Muscle of arm (tissue), 14 donors: ENCODE measurements at places on chromosomes 5 and 9.

DNA sequence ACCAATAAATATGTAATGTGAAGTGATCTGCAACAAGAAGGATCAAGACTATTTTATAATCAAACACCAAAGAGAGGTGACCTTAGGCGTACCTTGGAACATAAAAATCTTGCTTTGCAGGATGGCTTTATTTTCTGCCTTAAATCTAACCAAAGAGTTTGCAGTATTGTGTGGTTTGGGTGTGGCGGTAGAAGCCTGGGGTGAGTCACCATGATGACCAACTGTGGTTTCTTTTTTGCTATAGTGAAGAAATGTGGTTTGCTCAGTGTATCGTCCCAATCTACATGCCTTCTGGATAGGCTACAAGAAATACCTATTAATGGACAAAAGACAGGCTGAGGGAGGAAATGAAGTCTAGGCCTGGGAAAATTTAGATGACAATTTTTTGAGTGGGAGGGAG is 5.1 kb upstream of the CAST start:
- DNase-seq, result no peak

- no peak for DNase-seq
These were observed 46.5 kb downstream of the PPP1R2B start for GRCh38 chr5:156896546-156896945.

- DNase-seq, result peak; percentile 80
These were observed 107.0 kb downstream of the TRIO start for GRCh38 chr5:14250084-14250695.

DNA sequence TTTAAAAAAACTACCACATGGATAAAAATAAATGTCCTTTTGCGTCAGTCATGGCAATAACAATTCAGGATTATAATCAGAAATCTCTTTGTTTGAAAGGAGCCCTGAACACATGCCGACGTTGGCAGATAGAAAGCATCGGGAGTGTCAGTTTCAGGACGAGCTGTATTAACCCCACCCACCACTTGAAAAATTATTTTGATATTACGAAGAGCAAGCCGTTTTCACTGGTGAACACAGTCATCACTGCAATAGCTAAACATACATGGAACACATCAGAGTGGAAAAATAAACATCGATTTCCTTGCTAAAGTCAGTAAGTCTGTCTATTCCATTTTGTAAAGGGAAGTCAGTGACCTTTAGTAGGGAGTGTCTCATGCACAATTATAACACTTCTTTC is 266.4 kb upstream of the FBXL7 start:
- no peak for DNase-seq

DNA sequence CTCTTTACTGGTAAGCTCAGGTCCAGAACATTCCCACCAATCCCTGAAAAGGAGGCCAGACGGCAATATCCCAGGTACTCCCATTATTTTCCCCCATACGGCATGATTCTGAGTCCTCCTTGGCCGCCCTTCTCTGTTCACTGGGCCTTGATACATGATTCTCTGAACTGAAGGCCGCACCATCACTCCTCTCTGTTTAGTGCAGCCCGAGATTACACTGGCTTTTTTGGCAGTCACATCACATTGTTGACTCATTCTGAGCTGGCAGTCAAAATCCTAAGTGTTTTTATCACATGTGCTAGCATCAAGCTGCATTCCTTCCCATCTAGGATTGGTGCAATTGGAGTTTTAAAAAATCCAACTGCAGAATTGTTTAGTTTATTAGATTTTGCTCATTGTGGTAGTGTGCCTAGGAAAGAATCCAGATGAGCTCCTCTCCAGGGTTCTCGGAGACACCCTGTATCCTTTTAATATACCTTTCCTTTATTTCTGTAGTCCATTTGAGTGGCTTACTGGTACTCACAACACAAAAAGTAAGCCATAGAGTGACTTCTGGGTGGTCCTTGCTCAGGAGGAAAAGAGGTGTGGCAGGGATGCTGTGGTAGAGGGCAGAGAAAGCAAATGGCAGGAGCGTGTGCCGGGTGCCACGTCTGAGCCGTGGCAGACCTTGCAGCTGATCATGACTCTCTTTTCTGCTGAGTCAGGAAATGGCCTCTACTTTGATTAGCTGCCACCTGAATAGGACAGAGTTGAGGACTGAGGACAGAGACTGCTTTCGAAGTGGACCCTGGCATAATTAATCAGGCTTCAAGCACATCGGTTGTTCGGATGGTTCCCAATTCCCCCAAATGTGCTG is 121.1 kb upstream of the IL12B start:
- peak; percentile 59 for DNase-seq

GRCh38 chr5:139642213-139642612 is 5.9 kb upstream of the CXXC5 start:
- no peak for DNase-seq

DNA sequence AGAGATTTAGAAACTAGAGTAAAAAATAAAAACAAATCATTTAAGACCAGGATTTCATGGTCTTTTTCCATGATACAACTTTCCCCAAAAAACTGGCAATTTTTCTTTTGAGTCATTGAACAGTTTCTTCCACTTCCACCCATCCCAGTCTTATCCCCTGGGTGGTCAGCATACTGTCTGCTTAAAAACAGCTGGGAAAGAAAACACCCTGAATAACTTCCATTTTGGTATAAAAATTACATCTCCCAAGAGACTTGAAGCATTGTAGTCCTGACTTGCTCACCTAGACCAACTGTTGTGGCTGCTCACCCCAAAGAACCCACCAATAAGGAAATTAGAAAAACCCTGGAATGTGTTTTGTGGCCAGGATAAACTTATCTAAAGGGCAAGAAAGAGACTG is 731.3 kb downstream of the NR2F1-AS1 start:
- DNase-seq, result peak; percentile 66

- DNase-seq, result peak; percentile 73
These were observed 93.1 kb downstream of the C9orf152 start for GRCh38 chr9:110114859-110115201.

GRCh38 chr5:168646335-168646734 is 67.2 kb upstream of the PANK3 start:
- no peak for DNase-seq

GRCh38 chr5:176737746-176738636 is 72.4 kb upstream of the UNC5A start:
- DNase-seq, result no peak

DNA sequence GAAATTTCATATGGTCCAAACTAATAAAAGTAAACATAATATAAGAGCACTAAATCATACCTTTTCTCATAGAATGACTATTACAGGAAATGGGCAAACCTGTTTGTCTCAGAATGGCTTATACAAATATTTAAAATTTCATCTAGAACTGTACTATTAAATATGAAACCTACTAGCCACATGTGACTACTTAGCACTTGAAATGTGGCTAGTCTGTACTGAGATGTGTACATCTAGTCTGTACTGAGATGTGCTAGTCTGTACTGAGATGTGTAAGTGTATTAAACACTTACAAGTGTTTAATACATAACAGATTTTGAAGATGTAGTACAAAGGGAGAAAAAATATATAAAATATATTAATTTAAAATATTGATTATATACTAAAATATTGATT is 22.4 kb downstream of the ABITRAM start:
- DNase-seq, result no peak

- no peak for DNase-seq
These were observed 244.3 kb downstream of the CSNK1G3 start for GRCh38 chr5:123756318-123756665.

GRCh38 chr9:107737987-107738743 is 248.6 kb upstream of the KLF4 start:
- DNase-seq, result no peak

DNA sequence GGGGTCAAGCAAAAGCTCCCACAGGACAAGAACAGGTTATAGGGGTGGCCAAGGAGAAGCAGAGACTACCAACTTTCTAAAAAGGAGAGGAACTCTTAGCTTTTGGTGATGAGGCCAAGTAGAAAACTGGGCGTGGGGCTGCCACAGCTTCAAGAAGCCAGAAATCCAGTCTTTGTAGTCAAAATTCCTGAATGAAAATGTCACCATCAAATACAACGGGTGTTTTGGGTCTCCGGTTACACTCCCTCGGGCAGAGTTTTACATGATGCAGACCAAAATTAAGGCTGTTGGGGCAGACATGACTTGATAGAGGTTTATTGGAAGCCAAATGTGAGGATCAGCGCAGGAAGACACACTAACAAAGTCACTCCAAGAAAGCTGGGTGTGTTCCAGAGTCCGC is 29.4 kb upstream of the N4BP3 start:
- no peak for DNase-seq

DNA sequence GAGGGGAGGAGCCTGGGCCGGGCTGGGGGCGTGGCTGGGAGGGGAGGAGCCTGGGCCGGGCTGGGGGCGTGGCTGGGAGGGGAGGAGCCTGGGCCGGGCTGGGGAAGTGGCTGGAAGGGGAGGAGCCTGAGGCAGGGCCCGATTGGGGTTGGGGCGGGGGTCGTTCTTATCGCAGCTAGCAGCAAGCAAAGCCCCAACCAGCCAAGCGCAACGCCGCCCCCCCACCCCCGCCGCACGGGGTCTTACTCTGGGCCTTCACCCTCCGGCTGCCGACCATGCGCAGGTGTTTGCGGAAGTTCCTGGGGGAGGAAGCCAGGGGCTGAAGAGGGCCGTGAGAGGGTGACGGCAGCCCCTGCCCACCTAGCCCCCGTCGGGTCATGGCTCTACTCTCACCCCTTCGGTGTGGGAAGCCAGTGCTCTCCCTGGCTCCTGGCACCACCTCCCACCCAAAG is 5.0 kb downstream of the NSMF start:
- no peak for DNase-seq

DNA sequence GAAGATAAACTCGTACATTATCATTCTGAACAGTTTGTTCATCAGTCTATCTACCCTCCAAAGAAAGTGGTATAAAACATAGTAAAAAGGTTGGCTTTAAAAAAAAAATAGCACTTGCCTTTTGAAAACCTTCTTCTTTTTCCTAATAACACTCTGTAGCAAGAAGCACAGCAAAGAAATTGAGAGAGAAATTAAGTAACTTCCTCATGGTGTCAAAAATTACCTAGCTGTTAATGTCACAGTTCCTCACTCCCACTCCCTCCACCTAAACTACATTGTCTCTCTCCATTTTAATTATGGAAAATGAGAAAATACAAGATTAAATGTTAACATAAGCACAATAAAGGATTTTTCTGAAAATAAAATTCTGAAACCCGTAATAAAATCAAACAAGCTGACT is 72.2 kb downstream of the CERT1 start:
- no peak for DNase-seq

GRCh38 chr9:82353631-82354278 is 365.2 kb downstream of the SPATA31D1 start:
- DNase-seq, result no peak

GRCh38 chr9:96874947-96875460 is 20.7 kb upstream of the ZNF782 start:
- DNase-seq, result no peak
